ENCODE measurements at places on chromosomes 11 and 22.

DNA sequence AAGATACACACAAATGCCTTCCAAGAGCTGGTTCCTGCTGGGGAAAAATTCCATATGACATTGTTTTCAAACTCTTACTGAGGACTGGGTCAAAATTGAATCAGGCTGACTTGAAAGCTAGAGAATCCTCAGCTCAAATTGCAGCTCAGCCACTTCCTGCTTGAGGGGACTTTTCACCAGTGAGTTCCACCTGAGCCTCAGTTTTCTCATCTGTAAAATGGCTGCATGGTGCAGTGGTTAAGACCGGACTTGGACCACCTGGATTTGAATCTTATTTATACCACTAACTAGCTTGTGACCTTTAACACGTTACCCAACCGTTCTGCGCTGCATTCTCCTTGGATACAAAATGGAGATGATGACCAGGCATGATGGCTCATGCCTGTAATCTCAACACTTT is 69.9 kb upstream of the ASPHD2 start:
- DNase-seq = no peak

DNA sequence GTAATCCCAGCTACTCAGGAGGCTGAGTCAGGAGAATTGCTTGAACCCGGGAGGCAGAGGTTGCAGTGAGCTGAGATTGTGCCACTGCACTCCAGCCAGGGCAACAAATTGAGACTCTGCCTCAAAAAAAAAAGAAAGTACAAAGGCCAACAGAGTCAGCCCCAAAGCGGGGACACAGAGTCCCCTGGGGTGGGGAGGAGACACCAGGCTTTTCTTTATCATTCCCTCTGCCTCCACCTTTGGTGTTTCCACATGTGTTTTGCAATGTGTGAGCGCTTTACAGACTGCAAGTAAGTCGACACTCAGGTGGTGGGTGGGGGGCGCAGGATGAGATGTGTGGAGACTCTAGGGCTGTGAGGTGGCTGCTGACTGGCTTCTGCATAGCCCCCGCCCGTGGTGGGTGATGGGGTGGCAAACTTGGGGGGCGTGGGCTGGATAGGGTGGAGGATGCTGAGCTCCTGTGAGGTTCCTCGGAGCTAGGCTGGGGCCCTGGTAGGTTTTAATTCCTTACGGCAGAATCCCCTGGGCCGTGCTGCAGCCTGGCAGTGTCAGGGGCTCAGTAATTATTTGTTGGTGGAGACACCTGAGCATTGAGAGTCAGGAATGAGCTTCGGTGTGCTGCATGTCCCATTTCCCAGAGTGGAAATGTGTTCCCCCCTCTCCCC is 177.2 kb downstream of the CTTN start:
- DNase-seq = no peak

GRCh38 chr22:27314276-27314807 is 487.2 kb downstream of the MN1 start:
- no peak for DNase-seq

DNA sequence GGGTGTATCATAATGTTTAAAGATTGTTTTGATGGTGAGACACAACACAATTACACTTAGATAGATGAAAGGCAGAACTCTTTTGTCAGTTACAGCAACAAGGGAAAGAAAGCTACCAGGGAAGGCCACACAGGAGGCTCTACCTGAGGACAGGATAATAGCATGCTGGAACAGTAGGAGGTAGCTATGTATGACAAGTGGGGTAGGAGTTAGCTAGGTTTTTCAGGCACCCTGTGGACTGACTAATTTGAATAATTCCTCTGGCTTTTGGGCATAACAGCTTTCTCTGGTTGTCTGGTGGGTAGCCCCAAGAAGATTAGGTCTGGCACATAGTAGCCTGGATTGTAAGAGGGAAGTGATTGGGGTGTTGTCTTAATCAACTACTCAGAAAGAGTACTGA is 475.4 kb upstream of the CHORDC1 start:
- no peak for DNase-seq

DNA sequence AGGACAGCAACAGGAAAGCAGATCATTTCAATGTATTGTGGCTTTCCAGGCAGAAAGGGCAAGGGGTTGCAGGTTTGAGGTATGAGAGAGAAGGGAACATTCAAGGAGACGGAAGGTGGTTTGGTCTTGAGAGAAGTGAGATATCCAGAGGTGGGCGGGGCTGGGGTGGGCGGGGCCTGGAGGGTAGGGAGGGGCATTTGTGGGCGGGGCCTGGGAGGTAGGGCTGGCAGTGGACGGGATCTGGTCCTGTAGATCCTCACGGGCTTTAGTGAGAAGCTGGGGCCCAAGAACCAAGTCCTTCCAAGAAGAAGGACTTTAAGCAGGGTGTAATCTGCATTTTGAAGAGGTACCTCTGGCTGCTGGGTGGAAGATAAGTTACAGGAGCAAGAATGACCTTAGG is 199.2 kb downstream of the MN1 start:
- no peak for DNase-seq

- DNase-seq = no peak
These were observed 19.9 kb upstream of the EMSY start for GRCh38 chr11:76424891-76425290.

DNA sequence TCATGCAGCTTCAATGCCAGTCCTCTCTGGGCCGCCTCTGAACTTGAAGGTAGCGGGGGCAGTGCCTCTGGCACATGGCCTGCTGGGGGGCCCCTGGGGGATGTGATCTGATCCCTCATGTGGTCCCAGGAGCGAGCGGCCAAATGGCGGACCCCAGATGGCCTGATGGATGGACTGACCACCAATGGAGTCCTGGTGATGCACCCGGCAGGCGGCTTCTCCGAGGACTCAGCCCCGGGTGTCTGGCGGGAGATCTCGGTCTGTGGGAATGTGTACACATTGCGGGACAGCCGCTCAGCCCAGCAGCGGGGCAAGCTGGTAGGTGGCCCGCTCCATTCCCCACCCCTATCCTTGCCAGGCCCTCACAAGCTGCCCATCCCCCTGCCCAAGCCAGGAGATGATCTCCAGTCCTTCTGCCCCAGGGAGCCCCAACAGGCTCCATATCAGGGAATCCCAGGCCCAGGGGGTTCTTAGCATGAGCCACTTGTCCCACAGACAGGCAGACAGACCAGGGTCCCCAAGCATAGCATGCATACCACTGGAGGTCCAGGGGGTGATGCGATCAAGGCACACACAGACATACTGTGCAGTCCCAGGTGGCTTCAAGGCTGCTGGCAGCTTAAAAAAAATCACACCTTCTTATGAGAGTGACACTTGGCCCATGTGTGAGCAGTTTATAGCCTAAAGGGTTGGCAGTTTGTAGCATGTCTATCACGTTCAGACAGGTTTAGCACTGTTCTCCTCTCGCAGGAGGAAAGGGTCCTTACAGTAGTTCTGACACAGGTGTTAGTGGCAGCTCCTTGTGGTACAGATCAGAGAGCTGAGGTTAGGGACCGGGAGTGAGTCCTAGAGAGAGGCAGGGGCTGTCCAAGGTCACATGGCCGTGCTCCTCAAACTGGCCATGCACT is 6.4 kb upstream of the DPP3 start:
- DNase-seq = no peak

DNA sequence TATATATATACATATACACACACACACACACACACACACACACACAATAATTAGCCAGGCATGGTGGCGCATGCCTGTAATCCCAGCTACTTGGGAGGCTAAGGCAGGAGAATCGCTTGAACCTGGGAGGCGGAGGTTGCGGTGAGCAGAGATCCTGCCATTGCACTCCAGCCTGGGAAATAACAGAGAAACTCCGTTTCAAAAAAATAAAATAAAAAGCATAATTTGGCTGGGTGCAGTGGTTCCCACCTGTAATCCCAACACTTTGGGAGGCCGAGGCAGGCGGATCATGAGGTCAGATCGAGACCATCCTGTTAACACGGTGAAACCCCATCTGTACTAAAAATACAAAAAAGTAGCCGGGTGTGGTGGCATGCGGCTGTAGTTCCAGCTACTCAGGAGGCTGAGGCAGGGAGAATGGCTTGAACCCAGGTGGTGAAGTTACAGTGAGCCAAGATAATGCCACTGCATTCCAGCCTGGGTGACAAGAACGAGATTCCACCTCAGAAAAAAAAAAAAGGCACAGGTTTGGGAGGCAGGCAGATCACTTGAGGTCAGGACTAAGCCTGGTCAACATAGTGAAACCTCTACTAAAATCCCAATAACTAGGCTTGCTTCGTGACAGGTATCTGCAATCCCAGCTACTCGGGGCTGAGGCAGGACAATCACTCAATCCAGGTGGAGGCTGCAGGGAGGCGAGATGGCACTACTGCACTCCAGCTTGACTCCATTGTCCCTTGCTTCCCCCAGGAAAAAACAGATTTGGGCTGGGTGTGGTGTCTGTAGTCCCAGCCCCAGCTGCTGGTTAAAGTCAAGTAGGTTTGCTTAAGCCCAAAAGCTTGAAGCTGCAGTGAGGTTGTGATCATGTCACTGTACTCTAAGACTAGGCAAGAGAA is 11.8 kb upstream of the WDR74 start:
- no peak for DNase-seq

- DNase-seq = no peak
These were observed 56.9 kb upstream of the CSNK2A3 start for GRCh38 chr11:11409901-11410300.

DNA sequence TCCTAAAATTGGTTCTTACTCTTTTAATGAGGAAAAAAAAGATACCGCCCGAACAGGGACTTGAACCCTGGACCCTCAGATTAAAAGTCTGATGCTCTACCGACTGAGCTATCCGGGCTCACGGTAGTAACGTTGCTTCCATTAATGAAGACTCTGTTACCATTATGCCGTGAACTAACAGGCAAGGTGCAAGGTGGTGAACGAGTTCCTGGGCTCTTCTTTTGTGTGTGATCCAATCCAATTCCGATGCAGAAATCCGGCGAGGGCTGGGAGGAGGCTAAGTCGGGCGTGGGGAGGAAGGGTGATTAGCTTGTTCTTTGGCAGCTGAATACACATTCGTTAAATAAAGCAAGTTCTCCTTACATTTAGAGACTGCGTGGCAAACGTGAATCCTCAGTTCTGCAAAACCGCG is 49.0 kb downstream of the OR4D9 start:
- peak; percentile 26 for DNase-seq

DNA sequence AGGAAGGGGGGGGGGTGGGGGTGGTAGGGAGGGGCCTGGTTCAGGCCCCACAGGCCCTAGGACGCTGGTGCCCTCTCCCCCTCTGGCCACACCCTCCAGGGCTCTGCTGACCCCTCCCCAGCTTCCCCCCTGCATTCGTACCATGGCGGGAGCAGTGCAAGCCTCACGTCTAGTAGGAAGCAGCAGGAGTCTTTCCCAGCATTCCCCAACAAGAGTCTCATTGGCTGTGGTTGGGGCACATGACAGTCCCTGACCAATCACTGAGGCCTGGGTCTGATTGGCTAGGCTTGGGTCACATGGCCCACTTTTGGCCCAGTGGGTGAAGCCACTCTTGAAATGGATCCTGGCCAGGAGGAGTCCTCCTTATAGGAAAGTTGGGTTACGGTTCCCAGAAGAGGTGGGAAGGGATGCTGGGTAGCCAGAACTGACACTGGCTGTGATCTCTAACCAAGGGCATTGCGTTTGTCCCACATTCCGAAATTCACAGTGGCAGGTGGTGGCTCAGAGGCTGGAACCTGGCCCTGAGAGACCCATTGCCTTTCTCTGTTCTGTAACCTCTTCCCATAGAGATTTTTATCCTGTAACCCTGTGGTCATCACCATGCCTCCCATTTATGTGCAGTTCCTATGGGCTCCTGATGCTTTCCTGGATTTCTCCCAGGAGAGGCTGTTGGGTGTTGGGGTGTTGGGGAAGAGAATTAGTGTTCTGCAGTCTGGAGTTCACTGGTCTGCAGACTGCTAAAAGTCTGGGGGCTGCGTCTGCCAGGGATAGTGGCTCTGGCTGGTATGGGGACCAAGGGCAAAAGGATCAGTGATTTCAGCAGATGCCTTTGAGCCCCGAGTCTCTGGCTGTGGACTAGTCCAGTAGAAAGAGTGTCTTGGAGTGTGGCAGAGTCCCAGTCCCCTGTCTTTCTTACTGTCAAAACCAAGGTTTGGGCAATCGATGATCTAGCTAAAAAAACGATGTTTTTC is 58.9 kb upstream of the MYEOV start:
- no peak for DNase-seq

- peak; percentile 35 for DNase-seq
These were observed 430 bp downstream of the DDX6 start for GRCh38 chr11:118790357-118791110.

DNA sequence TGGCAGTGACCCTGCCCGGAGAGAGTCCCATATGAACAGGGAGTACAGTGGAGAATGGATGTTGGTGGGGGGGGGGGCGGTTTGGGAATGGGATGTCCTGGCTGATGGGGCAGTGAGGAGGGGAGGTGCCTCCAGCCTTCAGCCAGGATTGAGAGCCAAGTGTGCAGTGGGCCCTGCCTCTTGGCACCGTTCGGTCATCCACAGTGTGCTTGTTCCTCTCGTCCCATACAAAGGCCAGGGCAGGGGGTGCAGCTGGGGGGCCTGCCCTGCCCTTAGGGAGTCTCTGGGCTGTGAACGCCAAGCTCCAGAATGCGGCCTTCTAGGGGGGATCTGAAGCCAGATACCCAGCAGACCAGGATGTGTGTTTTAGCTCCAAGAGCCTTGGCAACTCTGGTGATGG is 34.0 kb downstream of the KCNC1 start:
- no peak for DNase-seq

DNA sequence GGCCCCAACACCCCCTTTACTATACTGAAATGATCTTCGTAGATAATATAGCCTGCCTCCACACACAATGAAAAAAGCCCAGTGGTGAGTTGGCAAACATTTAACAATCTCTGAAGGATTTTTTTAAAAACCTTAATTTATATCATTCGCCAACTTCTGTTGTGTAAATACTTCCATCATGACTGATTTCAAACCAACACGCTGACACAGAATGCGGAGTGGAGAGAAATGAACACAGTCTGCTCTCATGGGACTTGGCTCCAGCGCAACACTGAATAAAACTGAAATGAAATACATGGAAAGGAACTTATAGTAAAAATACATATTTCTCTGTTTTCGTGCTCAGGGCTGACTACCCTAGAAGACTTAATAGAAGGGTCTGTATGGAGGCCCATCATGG is 61.3 kb upstream of the WNT11 start:
- DNase-seq = no peak

DNA sequence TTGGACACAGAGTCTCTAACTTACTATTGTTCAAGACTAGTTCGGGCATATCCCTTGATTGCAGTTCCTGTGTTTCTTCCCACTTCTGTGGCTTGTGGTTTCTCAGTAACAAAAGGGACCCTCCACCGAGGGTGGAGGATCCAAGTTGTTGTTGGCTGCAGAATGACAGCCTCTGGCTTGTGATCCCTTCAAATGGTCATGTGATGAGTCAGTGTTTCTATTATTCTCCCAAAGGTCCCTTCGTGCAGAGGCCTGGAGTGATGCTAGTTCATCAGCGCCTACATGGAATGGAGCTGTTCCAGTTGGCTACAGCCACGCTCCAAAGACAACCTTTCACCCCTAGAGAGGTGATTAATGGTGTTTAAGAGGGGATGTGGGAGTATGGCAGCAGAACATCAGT is 2.6 kb upstream of the VWCE start:
- DNase-seq = peak; percentile 23

- DNase-seq = no peak
These were observed 4.1 kb downstream of the LRRC56 start for GRCh38 chr11:541433-541885.
